Smooth muscle cell of bladder (primary cell): ENCODE measurements at places on chromosomes 12 and 14. TPM values are rescaled to one million over a fixed set of nuclear protein-coding genes. Genes with fewer than 3 reads are reported as not detected.

The SPTB gene
- total RNA-seq = 0.14 TPM in 1 of 2 replicates, not detected in the other

The DTX1 gene
- 0.18 TPM in 1 of 2 replicates, not detected in the other for total RNA-seq

The CLECL1 gene
- not detected in 2 replicates for total RNA-seq

The DNAJC22 gene
- total RNA-seq = 1.8 and 6.0 TPM in 2 replicates

The RDH5 gene
- total RNA-seq = 3.7 and 4.2 TPM in 2 replicates

The NTN4 gene
- 47.8 and 76.1 TPM in 2 replicates for total RNA-seq

The MNAT1 gene
- 34.9 and 36.4 TPM in 2 replicates for total RNA-seq

The KRT77 gene
- not detected in 2 replicates for total RNA-seq

The HOXC12 gene
- total RNA-seq = not detected in 2 replicates

The DPF3 gene
- 1.3 and 2.4 TPM in 2 replicates for total RNA-seq

The LRRC9 gene
- not detected in 2 replicates for total RNA-seq

The EXOC3L4 gene
- 0.65 and 1.6 TPM in 2 replicates for total RNA-seq

The PPP1R3E gene
- 1.8 and 2.6 TPM in 2 replicates for total RNA-seq

The HOTAIR gene
- 0.09 and 0.28 TPM in 2 replicates for total RNA-seq

The INTS13 gene
- 25.3 and 28.4 TPM in 2 replicates for total RNA-seq

The SERPINA1 gene
- under 0.01 TPM in 1 of 2 replicates, not detected in the other for total RNA-seq

The NEDD8 gene
- total RNA-seq = 226 and 239 TPM in 2 replicates

The TAS2R14 gene
- total RNA-seq = 1.7 and 2.4 TPM in 2 replicates

The GLIPR1L1 gene
- not detected in 2 replicates for total RNA-seq

The MIP gene
- not detected in 2 replicates for total RNA-seq

The USP44 gene
- total RNA-seq = 6.0 and 13.8 TPM in 2 replicates

The OAS1 gene
- 0.28 and 0.65 TPM in 2 replicates for total RNA-seq

The PRKD1 gene
- total RNA-seq = 12.4 and 18.4 TPM in 2 replicates

The B4GALNT3 gene
- under 0.01 TPM in 1 of 2 replicates, not detected in the other for total RNA-seq

The RIMKLB gene
- total RNA-seq = 19.8 and 24.0 TPM in 2 replicates

The SCARB1 gene
- 10.8 and 15.8 TPM in 2 replicates for total RNA-seq

The TAS2R7 gene
- total RNA-seq = not detected in 2 replicates

The SPX gene
- total RNA-seq = under 0.01 and 0.18 TPM in 2 replicates

The CDH24 gene
- total RNA-seq = 3.3 and 6.2 TPM in 2 replicates

The REP15 gene
- total RNA-seq = 0.43 and 1.2 TPM in 2 replicates

The DENND5B gene
- 6.7 and 9.3 TPM in 2 replicates for total RNA-seq

The ACSM4 gene
- not detected in 2 replicates for total RNA-seq

The OR4K14 gene
- total RNA-seq = not detected in 2 replicates

The LRFN5 gene
- total RNA-seq = 1.3 and 7.4 TPM in 2 replicates

The TSPAN11 gene
- total RNA-seq = 0.18 and 1.1 TPM in 2 replicates

The OR4K5 gene
- total RNA-seq = not detected in 2 replicates

The PAX9 gene
- total RNA-seq = 0.09 TPM in 1 of 2 replicates, not detected in the other

The FAM181A gene
- total RNA-seq = not detected in 2 replicates

The OLR1 gene
- 0.92 and 3.1 TPM in 2 replicates for total RNA-seq

The MON2 gene
- 31.9 and 36.2 TPM in 2 replicates for total RNA-seq

The ADCY4 gene
- 3.4 and 5.3 TPM in 2 replicates for total RNA-seq

The OR6C68 gene
- total RNA-seq = not detected in 2 replicates

The RNASE2 gene
- total RNA-seq = not detected in 2 replicates

The GUCY2C gene
- not detected in 2 replicates for total RNA-seq

The SAMD15 gene
- total RNA-seq = 3.1 TPM in 2 replicates

The SELPLG gene
- total RNA-seq = 0.85 and 2.0 TPM in 2 replicates

The CTSG gene
- not detected in 2 replicates for total RNA-seq

The RNASE3 gene
- total RNA-seq = not detected in 2 replicates

The SBNO1 gene
- 15.4 and 23.0 TPM in 2 replicates for total RNA-seq

The ACOT4 gene
- total RNA-seq = 0.43 and 0.46 TPM in 2 replicates

The CYP27B1 gene
- total RNA-seq = 0.14 and 0.28 TPM in 2 replicates

The RNF212B gene
- total RNA-seq = not detected in 2 replicates

The KRT83 gene
- total RNA-seq = 0.14 TPM in 1 of 2 replicates, not detected in the other

The PAPLN gene
- 1.8 and 2.4 TPM in 2 replicates for total RNA-seq

The PLCZ1 gene
- total RNA-seq = not detected in 2 replicates
